ENCODE measurements at places on chromosomes 1 and 21.

GRCh38 chr1:165678509-165678908, 19.9 kb downstream of the ALDH9A1 start:
- no peak for DNase-seq

GRCh38 chr1:12094180-12094579, 31.1 kb downstream of the TNFRSF8 start:
- DNase-seq, result no peak

GRCh38 chr1:173195596-173196088, 11.5 kb downstream of the TNFSF4 start:
- DNase-seq, result no peak

DNA sequence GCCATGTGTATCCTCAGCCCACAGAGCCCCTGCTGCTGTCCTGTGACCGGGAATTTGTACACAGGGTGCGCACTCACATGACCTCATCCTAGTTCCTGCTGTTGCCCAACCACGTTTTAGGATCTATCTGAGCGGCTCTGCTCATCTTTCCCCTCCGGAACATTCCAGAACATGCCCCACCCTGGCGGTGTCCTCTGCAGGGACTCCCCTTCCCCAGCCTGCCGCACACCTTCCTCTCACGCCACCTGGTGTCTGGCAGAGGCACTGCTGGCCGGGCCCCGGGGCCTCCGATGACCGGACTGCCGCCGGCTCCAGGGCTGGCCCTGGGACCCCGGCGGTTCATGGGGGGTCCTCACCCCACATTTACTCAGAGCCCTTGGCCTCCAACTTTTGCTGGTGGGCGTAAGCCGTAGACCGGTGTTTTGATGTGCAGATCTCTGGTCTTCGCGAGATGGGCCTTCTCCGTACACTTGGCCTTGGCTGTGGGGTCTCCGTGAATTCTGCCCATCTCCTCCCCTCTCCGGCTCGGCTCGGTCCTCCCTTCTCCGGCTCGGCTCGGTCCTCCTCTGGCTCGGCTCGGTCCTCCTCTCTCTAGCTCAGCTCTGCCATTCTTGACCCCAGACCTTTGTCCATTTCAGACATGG, 29.5 kb downstream of the ARHGEF16 start:
- peak; percentile 38 for DNase-seq

DNA sequence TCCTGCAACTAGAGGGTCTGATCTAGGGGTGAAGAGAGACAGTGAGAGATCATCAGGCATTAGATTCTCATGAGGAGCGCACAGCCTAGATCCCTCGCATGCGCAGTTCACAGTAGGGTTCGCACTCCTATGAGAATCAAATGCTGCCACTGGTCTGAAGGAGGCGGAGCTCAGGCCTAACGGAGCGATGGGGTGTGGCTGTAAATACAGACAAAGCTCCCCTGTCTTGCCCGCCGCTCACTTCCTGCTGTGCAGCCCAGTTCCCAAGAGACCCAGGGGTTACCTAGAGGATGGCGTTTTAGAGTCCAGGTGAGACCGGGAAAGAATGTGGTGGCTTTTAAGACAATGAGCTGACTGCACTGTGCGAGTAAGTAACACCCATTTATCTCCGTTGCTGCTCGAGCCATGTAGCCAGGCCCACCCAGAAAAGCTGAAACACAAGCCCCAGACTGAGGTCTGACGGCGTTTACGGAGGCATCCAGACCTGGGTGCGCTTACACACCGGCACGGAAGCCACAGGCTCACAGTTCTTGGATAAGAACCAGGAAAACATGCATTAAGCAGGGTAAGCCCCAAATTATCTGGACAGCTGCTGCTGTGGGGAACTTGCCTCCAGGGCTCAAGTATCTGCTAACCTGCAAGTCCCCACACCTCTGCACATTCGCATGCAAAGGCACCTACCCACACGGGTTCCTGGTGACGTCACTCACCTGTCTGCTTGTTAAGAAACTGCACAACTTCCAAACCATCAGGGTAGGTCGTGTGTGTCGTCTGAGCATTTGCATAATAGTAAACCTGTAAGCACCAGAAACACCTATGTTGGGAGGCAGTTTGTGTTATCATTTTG, 12.5 kb downstream of the TCP10L start:
- peak; percentile 81 for DNase-seq

GRCh38 chr1:228141226-228142044, 1.4 kb downstream of the GUK1 start:
- DNase-seq, result no peak

DNA sequence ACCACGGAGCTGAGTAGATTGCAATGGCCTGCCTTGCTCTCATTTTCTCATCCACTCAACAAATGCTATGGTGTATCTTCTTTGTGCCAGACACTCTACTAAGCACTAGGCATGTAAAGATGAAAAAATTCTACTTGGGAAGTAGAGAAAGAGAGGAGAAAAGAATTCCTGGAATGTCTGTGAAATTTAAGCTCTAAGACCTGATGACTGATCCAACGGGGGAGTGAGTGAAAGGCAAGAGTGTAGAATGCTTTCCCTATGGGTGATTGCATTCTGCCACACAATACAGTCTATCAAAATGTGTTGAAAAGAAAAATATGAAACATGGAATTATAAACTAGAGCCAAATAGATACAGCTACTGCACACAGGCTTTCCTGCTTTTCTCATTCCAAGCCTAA, 82.3 kb downstream of the CYYR1 start:
- no peak for DNase-seq

DNA sequence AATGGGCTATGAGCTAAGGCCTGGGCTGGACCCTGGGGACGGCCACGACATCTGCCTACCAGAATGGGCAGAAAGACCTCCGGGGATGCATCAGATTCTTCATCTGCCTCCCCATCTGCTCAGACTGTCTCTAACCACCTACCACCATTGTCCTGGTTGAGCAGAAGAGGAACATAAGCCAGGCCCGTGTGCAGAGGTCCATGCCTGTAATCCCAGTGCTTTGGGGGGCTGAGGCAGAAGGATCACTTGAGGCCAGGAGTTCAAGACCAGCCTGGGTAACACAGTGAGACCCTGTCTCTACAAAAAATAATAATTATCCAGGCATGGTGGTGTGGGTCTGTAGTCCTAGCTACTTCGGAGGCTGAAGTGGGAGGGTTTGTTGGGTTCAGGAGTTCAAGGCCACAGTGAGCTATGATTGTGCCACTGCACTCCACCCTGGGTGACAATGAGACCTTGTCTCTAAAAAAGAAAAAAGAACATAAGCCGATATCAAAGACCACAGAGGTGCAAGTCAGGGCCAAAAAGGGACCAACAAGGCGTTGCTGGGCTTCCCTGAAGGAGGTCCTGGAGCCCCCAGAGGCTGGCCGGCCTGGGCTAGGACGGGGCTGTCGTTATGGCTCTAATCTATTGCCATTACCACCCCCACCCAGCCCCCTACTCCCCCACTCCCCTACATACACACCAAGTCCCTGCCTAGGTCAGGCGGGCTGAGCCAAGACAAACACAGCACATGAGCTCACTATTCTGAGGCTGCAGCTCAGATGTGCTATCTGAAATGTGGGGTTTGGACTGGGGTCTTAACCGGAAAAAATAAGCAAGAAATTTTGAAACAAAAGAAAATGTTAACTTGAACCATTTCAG, 239.2 kb upstream of the RAB4A start:
- no peak for DNase-seq

DNA sequence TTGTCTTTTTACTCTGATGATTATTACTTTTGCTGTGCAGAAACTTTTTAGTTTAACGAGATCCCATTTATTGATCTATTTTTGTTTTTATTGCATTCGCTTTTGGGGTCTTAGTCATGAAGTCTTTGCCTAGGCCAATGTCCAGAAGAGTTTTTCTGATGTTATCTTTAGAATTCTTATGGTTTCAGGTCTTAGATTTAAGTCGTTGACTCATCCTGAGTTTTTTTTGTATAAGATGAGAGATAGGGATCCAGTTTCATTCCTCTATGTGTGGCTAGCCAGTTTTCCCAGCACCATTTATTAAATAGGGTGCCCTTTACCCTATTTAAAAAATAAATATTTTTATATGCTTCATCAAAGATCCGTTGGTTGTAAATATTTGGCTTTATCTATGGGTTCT, 13.2 kb downstream of the MAN1C1 start:
- no peak for DNase-seq

GRCh38 chr1:1217621-1218523, 3.9 kb upstream of the TNFRSF4 start:
- DNase-seq, result no peak

GRCh38 chr1:98034505-98034904, 113.7 kb upstream of the DPYD start:
- no peak for DNase-seq

- no peak for DNase-seq
These were observed 4.5 kb downstream of the ADPRS start for GRCh38 chr1:36093226-36093625.

- DNase-seq, result peak; percentile 36
These were observed 86.3 kb downstream of the VWA5B1 start for GRCh38 chr1:20376880-20377494.

GRCh38 chr1:107575226-107575625, 389.8 kb downstream of the VAV3 start:
- no peak for DNase-seq

- no peak for DNase-seq
These were observed 7.0 kb upstream of the ADORA1 start for GRCh38 chr1:203120325-203121153.

GRCh38 chr1:236980673-236981072, 23.6 kb downstream of the MT1HL1 start:
- DNase-seq, result no peak

- no peak for DNase-seq
These were observed 96.7 kb downstream of the GALNT2 start for GRCh38 chr1:230163719-230164118.

GRCh38 chr1:223738465-223739365, 26.4 kb downstream of the CAPN2 start:
- DNase-seq, result peak; percentile 36

DNA sequence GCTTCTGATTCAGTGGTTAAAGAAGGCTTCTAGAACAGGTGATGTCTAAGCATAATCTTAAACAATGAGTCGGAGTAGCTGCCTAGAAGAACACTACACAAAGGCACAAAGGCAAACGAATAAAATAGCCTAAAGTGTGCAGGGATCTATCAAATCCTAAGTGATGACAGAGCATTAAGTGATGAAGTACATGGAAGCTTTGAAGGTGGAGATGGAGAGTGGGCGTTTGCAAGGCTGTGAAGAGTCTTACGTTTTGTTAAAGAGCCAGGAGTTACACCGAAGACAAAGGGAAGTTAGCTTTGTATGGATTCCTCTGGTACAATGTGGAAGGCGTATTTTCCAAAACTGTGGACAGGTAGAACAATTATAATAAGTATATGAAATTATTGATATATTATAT, 270.6 kb downstream of the NEGR1 start:
- no peak for DNase-seq

DNA sequence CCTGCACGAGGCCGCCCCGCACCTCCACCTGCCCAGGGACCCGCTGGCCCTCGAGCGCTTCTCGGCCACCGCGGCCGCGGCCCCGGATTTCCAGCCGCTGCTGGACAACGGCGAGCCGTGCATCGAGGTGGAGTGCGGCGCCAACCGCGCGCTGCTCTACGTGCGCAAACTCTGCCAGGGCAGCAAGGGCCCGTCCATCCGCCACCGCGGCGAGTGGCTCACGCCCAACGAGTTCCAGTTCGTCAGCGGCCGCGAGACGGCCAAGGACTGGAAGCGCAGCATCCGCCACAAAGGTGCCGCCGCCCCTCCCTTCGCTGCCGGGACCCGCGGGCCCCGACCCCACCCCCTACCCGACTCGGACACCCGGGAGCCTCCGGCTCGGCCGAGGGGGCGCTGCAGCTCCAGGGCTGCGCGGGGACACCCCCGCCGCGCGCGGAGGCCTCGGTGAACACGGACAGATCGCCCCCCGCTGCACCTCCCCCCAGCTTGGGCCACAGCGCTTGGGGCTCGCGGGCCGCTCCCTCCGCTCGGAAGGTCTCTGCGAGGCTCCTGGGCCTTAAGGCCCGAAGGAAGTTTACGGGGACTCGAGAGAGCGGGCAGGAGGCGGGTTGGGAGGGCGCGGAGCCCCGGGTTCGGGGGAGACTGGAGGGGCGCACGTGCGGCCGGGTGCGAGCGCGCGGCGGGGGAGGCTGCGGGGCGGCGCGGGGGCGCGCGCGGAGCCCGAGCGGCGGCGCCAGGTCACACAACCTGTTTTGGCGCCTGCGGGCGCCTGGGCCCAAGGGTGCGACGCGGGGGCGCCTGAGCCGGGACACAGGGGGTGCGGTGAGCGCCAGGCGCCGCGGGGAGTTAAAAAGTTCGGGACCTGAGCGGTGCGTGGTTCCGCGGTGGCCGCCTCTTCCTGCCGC, 1.2 kb downstream of the SAMD11 start:
- DNase-seq, result peak; percentile 26

GRCh38 chr1:153899509-153899908, 23.3 kb downstream of the GATAD2B start:
- no peak for DNase-seq

DNA sequence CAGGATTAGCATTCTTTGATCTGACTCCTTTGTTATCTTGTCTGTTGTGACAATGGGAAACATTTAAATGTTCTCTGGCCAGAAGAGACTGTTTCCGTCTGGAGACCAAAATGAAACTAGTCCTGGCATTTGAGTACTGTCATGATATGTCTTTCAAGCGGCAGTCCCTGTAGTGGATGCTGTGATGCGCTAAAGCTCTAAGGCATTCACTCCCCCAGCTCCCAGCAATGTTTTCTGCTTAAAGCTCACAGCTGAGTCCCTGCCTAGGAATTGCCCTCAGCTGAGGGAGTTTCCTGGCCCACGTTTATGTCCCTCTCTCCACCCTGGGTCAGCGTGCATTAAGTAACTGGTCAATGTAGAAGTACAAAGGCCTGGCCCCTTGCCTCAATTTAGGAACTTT, 109.4 kb downstream of the UCHL5 start:
- no peak for DNase-seq

DNA sequence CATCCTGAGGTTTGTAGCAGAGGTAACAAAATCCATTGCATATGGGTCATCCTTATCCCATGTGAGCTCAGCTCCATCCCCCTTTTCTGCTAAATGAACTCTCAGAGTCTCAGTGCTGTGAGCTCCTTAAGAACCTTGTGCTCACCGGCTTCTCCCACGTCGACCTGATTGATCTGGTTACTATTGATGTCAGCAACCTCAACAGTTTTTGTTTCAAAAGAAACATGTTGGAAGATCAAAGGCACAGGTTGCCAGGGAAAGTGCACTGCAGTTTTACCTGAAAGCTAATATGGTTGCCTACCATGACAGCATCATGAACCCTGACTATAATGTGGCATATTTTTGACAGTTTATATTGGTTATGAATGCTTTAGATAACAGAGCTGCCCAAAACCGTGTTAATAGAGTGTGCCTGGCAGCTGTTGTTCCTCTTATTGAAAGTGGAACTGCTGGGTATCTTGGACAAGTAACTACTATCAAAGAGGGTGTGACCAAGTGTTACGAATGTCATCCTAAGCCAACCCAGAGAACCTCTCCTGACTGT, 131.4 kb downstream of the HS2ST1 start:
- DNase-seq, result no peak

- no peak for DNase-seq
These were observed 120.2 kb downstream of the PIK3R3 start for GRCh38 chr1:46012236-46012635.

GRCh38 chr1:213997038-213997771, 9.4 kb downstream of the PROX1 start:
- no peak for DNase-seq

- DNase-seq, result no peak
These were observed 23.5 kb downstream of the RNASEL start for GRCh38 chr1:182565537-182565936.

- DNase-seq, result no peak
These were observed 4.6 kb downstream of the LRRC8B start for GRCh38 chr1:89529196-89529595.
